Kidney (tissue), 22 donors: ENCODE measurements at places on chromosomes 6 and 20. TPM values are rescaled to one million over a fixed set of nuclear protein-coding genes. Genes with fewer than 3 reads are reported as not detected.

Gene ENPP1
- total RNA-seq = 6.5 TPM

Gene FABP7
- total RNA-seq = not detected

Gene TTK
- 0.79 TPM for total RNA-seq

Gene SIRPG
- total RNA-seq = 2.5 TPM

Gene ADTRP
- total RNA-seq = 2.7 TPM

Gene VSX1
- total RNA-seq = 0.41 TPM

Gene HLA-G
- 0.35 TPM for total RNA-seq

DNA sequence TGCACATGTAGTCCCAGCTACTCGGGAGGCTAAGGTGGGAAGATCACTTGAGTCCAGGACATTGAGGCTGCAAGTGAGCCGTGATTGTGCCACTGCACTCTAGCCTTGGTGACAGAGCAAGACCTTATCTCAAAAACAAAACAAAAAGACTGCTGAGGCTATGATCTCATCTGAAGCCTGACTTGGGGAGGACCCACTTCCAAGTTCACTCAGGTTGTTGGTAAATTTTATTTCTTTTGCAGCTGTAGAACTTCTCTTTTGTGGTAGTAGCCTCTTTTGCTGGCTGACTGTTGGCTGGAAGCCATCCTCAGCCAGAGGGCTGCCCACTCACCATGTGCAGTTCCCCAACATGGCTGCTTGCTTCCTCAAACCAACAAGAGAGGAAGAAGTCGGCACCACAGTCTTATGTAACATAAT is 36.8 kb upstream of the ME1 start:
- no peak for DNase-seq

GRCh38 chr6:90136837-90137568 is 159.6 kb downstream of the BACH2 start:
- DNase-seq = no peak

DNA sequence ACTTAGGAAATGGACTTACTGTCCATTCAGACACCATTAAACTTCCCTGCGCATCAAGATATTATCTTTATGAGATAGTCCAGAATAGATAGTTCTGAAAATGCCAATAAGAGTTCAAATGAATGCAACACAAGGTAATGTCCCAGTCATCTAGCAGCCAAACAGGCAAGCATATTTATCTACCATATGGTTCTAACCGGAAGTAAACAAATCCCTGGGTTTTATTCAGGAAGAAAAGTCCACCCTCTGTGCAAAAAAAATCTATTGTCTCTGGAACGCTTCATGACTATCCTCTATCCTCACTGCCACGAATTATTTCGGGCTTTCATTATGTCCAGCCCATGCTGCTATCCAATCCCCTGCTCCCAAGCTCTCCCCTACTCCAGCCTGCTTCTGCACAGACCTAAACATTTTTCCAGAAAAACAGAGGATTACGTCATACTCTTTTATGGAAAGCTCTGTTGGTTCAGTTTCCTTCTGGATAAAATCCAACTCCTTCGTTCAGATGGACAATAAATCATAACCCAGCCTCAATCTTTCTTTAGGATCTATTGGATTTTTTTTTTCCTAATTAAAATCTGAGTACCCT is 11.4 kb downstream of the PPIL6 start:
- no peak for DNase-seq

DNA sequence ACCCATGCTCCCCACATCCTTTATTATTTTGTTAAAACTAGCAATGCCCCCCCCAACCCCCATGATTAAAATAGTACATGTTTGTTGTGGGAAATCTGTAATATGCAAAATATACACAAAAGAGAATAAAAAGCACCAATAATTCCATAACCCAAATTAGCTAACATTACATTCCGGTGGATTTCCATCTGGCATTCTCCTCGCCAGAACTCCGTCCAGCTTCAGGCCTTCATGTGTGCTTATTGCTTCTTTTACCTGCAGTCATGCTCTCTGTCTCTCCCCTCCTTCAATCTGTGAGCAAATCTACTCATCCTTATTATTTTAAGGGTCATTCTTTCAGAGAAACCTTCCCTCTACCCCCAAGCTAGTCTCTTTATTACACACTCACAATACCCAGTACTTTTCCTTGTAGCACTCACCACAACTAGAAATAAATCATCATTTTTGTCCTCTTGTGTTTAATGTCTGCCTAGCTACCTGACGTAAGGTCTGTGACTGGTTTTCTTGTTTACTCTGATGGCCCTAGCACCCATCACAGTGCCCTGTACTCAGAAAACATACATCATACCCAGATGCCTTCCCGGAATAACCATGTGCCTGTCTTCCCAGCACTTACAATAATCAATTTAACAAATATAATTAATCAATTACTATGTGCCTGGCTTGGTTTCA is 25.6 kb upstream of the IER3 start:
- no peak for DNase-seq

DNA sequence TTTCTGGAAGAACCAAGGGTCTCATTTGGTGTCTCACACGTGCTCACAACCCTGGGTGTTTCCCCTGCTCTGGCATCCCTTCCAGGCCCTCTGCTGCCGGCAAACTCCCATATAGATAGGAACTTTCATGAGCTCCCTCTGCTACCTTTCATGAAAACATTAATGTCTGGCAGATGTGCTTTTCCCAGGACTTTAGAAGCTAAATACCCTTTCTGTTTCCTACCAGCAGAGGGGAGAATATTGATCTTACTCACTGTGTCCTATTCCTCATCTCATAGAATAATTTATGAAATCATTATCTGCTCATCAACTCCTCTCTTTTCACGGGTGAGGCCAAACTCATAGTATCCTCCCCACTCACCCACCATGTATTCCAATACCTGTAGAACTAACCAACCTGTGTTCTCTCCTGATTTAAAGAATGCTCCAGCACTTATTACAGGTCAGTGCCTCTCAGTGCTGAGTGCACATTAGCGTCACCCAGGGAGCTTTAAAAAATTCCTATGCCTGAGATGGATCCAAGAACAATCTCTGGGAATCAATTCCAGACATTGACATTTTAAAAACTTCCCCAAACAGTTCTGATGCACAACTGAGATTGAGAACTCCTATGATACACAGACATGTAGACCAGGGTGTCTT is 298.5 kb upstream of the JAG1 start:
- DNase-seq = no peak

DNA sequence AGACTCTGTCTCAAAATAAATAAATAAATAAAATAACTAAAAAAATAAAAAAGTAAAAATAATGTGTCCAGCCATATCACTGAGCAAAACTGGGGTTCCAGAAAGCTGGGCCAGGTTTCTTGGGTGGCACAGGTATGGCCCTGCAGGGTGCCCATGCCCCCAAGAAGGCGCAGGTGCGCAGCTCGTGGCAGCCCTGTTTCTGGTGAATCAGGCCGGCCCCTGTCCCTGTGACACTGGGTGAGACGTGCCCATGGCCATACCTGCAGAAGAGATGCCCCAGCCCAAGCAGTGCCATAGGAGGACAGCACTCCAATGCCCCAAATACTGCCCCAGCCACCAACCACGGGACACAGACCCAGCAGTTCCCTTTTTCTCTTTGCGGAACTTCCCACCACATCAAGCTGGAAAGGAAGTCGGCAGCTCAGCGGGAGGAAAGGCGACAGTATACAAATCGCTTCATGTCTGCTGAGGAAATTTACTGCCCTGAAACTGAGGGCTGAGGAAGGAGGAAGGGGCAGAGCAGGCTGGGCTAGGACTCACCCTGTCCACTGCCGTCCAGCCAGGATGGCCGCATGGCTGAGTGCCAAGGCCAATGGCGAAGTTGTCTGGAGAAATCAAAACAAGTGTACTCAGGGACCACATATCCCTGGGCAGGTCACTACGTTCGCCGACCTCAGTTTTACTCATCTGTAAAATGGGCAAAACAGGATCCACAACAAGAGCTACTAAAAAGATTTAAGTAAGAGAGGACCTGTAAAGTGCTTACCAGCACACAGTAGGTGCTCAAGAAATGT is 55.4 kb downstream of the PREX1 start:
- DNase-seq = peak; percentile 50

DNA sequence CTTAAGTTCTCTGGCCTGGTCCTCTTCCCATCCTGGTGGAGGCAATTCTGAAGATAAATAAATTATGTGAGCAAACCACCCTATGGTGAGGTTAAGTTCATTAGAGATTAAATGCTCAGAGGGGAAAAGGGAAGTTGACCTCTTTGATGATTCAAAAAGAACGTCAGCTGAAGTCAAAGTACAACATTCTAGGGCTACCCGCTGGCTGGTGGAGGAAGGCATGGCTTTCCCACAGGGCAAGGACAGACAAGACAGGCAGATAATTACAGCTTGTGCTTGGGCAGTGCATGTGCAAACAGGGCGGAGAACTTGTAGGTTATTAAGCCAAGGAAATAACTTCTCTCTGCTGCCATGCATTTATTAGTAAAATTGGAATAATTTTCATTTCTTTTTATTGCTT is 91.0 kb upstream of the SLC24A3 start:
- DNase-seq = no peak

GRCh38 chr6:109323241-109323640 is 59.0 kb downstream of the CD164 start:
- no peak for DNase-seq

- DNase-seq = no peak
These were observed 118.0 kb downstream of the NFATC2 start for GRCh38 chr20:51424270-51425117.

DNA sequence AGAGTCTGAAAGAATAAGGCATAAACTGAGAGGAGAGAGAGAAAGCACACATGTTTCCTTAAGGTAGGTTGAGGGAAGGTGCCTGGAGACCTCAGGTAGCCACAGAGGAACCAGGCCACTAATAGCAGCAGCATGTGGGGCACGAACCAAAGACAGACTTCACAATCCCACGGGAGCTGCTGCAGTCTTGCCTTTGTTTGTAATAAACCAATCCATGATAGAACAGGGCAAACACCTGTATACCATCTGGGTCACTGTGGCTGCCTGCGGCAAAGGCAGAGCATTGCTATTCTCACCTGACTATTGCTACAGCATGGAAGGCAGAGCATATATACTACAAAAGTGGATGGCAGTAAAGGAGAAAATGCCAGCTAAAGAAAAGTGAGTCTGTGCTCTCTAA is 36.3 kb downstream of the HEBP2 start:
- no peak for DNase-seq
